Activated CD8-positive, alpha-beta memory T cell treated with anti-CD3 and anti-CD28 coated beads for 4 hours (primary cell): ENCODE measurements at places on chromosomes 4 and X.

DNA sequence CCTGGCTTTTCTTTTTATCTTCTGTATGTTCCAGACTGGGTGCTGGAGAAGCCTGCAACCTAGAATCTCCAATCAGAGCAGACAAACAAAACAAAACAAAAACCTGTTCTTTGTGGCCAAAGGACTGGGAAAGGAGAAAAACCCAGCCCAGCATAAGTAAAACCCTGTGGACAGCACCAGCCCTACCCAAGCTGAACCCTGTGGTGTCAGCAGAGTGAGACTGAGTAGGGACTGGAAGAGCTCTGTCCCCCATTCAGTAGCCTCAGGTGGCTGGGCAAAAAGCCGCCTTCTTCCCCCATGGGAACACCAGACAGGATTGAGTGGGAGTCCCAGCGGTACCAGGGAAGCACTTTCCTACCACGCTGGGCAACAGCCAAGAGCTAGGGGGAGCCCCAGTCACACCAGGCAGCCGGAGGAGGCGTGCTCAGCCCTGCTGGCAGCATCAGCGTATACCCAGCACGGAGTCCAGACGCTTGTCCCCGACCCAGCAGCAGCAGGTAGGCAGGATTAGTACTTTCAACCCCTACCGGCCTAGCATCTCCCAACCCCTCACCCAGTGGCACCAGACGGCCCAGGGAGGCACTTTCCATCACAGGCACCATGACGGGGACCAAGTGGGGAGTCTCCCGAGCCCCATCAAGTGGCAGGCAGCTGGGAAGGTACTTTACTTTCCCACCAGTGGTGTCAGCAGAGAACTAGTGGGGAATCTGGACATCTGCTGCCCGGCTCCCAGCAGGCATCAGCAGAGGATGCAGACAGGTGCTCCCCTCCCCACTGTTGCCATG is 8.6 kb upstream of the JADE3 start:
- DNase-seq: no peak

GRCh38 chrX:45788315-45788714 is 587.6 kb upstream of the DIPK2B start:
- no peak for DNase-seq

DNA sequence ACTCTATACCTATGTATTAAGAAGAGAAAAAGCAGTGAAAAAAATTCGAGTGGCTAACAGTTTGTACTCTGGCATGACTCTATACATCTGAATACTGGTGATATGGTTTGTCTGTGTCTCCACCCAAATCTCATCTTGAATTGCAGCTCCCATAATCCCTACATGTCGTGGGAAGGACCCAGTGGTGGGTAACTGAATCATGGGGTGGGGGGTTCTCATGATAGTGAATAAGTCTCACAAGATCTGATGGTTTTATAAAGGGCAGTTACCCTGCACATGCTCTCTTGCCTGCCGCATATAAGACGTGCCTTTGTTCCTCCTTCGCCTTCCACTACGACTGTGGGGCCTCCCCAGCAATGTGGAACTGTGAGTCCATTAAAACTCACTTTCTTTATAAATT is 70.4 kb downstream of the LRBA start:
- DNase-seq: no peak

DNA sequence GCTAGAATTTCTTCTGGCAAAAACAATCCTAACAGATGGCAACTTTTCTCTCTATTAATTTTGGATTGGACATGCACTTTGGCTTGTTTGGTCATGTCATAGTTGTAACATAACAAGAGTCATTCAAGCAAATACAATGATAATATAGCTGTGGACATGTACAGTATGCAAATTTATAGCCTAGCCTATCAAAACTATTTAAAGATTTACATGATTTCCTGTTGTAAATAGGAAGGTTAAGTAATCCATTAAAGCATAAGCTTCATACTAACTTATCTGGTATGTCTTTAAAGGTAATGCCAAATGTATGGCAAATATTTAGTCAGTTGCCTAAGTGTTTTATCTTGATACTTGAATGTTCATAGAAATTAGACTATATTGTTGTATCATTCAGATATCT is 45.3 kb downstream of the RPA4 start:
- no peak for DNase-seq

GRCh38 chr4:25567253-25567652 is 88.4 kb upstream of the SLC34A2 start:
- DNase-seq: no peak

- no peak for DNase-seq
These were observed 283.7 kb downstream of the AFF2 start for GRCh38 chrX:148784137-148784536.

DNA sequence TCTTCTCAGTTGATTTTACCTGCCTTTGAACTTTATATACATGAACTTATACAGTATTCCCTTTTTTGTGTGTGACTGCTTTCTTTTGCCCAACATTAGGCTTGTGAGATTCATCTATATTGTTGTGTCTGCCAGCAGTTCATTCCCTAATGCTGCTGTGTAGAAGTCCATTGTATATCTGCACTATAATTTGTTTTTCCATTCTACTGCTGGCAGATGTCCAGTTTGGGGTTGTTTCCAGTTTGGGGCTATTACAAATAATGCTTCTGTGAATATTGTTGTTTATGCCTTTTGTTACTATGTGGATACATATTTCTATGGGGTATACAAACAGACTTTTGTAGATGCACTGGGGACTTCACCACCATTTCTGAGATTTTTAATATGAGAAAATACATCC is 268.4 kb downstream of the DCTD start:
- DNase-seq: no peak

DNA sequence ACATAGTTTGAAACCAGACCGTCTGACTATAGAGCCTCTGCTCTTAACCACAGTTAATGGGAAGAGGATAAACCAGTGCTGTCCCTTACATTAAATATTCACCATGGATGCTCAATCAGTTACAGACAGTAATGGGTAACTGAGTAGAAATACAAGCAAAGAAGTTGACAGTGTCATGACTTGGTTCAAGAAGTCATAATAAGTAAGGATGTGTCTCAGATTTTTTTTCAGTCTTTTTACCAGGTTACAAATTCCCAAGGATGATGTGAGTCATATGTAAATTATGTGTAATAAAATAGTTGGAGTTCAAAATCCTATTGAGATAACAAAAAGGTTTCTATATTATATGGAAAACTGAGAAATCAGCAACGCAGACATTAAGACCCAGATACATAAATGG is 31.1 kb downstream of the ZCCHC4 start:
- DNase-seq: no peak

- DNase-seq: no peak
These were observed 126.5 kb downstream of the ARSF start for GRCh38 chrX:3167771-3168170.

- DNase-seq: no peak
These were observed 43.9 kb upstream of the PDGFRA start for GRCh38 chr4:54185044-54185780.

GRCh38 chr4:89023140-89023539 is 33.8 kb downstream of the FAM13A start:
- DNase-seq: no peak

GRCh38 chrX:74804574-74804973 is 120.7 kb downstream of the NEXMIF start:
- DNase-seq: no peak

GRCh38 chr4:168309781-168310180 is 8.8 kb downstream of the DDX60 start:
- DNase-seq: no peak

GRCh38 chr4:153084224-153084979 is 119.8 kb upstream of the TRIM2 start:
- DNase-seq: no peak

- DNase-seq: no peak
These were observed 252.6 kb downstream of the BANK1 start for GRCh38 chr4:102042871-102043802.

GRCh38 chr4:41573502-41574001 is 35.6 kb downstream of the LIMCH1 start:
- no peak for DNase-seq

GRCh38 chr4:70152088-70152487 is 1.9 kb upstream of the PRR27 start:
- no peak for DNase-seq

GRCh38 chr4:148415500-148415899 is 26.7 kb downstream of the NR3C2 start:
- no peak for DNase-seq

- DNase-seq: no peak
These were observed 66.1 kb downstream of the MAGEA10 start for GRCh38 chrX:152072236-152072635.

DNA sequence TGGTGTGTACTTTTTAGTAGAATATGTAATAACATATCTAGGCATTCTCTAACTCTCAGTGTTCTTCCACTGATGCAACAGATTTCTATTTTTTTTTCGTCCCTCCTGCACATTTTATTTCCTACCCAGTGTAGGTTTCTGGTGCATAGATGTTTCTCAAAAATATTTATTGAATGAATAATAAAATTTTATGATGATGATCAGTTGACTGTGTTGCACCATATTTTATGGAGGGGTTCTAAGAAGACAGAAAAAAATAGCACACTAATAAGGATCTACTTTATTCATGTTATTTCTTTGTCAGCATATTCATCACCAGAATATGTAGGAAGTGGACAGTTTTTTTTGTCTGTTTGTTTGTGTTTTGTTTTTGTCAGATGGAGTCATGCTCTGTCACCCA is 2529.3 kb downstream of the ARAP2 start:
- no peak for DNase-seq

- DNase-seq: no peak
These were observed 43.0 kb upstream of the HMX1 start for GRCh38 chr4:8914461-8915171.

DNA sequence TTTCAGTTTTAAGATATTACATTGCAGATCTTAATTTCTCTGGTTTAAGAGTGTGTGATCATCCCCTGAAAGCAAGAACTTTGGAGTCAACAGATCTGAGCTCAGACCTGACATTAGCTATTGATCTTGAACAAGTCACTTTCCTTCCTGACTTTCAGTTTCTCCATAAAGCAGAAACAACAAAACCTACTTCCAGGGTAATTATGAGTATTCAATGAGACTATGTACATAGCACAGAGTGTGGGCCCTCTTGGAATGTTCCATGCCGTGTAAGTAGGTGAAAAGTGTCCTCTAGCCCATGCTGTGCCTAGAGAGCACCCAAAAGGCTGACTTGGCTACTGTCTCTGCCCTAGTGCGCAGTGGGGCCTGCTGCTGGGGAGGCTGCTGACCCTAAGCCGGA is 188.0 kb upstream of the RPL34 start:
- no peak for DNase-seq
